ENCODE measurements at places on chromosomes 13 and 19.

- DNase-seq: peak; percentile 93
These were observed at the start of gene RGS9BP for GRCh38 chr19:32675720-32676185. Gene RGS9BP, plus strand, starts transcription at chr19:32675848. Its CDS starts 416 bp downstream, at chr19:32676264.

- DNase-seq: peak; percentile 93
These were observed 3.9 kb upstream of the TTC9B start for GRCh38 chr19:40221858-40222619.

- DNase-seq: peak; percentile 45
These were observed 513 bp downstream of the MIER2 start for GRCh38 chr19:343941-344624.

GRCh38 chr19:35281303-35281702, 1.0 kb upstream of the HAMP start:
- no peak for DNase-seq

GRCh38 chr13:114110091-114110829, 22.2 kb downstream of the RASA3 start:
- DNase-seq: peak; percentile 89

GRCh38 chr19:16113727-16114126, 2.0 kb downstream of the RAB8A start:
- DNase-seq: peak; percentile 92

All from hematopoietic multipotent progenitor cell treated with erythropoietin and hydrocortisone succinate and interleukin-3 and kit ligand, for 4 days (in vitro differentiated cells).